Non-pigmented ciliary epithelial cell (primary cell): ENCODE measurements at places on chromosomes 3 and 15.

- DNase-seq = no peak
Measured at GRCh38 chr15:83574345-83574744, 79.6 kb upstream of the ADAMTSL3 start.

GRCh38 chr15:31953478-31953877, 76.8 kb upstream of the CHRNA7 start:
- DNase-seq = no peak

GRCh38 chr3:82085356-82085755, 323.9 kb upstream of the GBE1 start:
- no peak for DNase-seq

GRCh38 chr3:170598091-170598502, 12.2 kb upstream of the SLC7A14 start:
- no peak for DNase-seq

GRCh38 chr15:77981281-77982126, 96.0 kb downstream of the TBC1D2B start:
- no peak for DNase-seq

GRCh38 chr3:194749631-194750490, 64.2 kb downstream of the FAM43A start:
- no peak for DNase-seq

GRCh38 chr3:66048051-66048395, 9.3 kb upstream of the MAGI1 start:
- no peak for DNase-seq

DNA sequence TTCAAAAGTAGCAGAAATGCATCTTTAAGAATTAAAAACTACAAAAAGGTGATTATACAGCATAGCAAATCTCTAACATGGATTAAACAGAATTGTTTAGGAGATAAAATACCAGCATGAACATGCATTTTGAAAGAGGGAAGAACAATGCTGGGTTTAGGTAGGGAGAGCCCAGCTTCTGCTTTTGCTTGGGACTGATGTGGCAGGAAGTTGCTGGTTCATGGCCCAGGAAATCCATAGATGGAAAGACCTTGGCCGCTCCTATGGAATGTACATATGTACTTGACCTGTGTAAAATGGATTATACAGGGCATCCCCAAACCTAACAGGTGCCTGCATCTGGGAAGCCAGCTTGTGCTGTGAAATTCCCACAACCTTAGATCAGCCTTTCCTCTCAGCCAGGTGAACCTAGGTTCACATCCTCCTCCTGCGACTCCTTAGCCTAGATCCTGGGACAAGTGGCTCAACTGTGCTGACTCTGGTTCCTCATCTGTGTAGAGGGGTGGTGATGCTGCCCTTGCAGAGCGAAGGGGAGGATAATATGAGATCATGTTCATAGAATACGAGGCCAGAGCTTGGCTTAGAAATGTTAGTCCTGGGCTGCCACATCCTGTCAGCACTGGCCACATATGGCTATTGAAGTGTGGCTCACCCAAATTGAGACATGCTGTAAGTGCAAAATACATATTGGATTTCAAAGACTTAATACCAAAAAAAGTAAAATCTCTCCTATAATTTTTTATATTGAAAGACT, 47.0 kb upstream of the PLXNA1 start:
- no peak for DNase-seq

DNA sequence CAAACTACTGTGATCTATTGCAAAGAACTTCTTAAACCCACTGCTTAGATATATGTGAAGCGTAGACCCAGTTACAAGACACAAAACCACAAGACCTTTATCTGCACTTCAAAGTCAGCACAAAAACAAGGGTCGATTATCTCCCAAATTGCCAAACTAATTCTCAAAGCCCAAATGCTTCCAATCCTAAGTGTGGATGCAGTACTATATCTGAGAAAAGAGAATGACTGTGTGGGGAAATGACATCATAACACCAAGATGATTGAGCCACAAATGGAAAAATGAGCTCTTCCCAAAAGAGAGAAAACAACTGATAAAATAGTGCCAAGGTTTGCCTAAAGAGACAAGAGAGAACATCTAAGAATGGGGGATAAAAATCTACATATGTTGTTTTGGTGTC, 86.2 kb downstream of the MEIS2 start:
- DNase-seq = no peak

DNA sequence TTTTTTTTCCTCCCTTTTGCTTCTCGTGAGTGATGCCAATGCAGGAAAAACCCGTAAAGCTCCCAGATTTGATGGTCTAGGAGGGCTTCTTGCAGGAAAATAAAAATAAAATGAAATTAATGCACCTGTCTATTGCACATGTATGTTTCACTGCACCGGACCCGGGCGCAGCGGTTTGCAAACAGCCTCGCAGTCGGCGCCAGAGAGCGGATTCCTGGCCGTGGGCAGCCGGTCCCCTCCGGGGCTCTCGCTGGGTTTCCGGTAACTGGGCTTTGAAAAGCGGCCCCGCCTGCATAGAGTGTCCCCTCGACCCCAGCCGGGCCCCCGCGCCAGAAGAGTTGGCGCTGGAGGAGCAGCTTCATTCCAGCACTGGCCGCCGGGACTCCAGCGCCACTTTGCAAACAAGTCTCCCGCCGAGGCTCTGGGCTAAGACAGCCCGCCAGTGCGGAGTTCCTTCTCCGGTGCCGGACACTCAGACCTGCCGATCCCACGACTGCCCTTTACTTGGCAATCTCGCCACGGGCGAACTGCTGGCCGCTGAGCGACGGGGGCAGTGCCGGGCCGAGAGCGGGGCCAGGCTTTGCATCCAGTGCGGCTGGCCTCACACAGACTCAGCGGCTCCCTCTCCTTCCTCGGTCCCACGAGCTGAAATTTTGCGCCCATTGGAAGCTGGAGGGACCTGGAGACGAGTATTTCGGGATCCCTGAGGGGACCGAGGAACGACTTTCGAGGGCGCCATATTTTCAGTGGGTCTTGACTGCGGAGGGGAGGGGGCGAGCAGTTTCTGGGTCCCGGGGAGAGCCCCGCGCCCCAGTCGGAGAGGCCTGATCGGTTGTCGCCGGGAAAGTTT, 225.9 kb upstream of the C2CD4B start:
- DNase-seq = no peak

GRCh38 chr3:138785951-138786350, 48.8 kb downstream of the PIK3CB start:
- DNase-seq = no peak

DNA sequence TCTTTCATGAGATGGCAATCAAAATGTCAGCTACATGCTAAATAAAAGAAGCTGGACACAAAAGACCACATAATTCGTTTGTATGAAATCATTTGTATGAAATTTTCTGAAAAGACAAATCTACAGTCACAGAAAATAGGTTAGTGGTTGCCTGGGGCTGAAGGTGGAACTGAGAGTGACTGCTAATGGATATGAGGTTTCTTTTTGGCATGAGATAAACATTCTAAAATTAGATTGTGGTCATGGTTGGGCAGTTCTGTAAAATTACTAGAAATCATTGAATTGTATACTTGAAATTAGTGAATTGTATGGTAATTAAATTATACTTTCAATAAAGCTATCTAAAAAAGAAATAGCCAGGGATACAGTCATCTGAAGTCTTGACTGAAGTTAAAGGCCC, 2.7 kb upstream of the DMXL2 start:
- DNase-seq = no peak

- DNase-seq = no peak
Measured at GRCh38 chr15:73286311-73286710, 82.4 kb downstream of the HCN4 start.

GRCh38 chr3:49609815-49610214, 55.5 kb downstream of the BSN start:
- no peak for DNase-seq

DNA sequence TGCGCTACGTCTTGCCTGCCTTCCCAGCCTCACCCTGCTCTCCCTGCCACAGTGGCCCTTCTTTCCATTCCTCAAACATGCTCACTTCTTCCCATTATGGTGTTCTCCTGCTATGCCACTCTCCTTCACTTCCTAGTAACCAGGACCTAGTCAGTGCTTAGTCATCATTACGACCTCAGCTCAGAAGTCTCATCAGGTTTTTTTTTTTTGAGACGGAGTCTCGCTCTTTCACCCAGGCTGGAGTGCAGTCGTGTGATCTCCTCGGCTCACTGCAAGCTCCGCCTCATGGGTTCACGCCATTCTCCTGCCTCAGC, 149.5 kb downstream of the GREM1 start:
- DNase-seq = peak; percentile 82

- DNase-seq = no peak
Measured at GRCh38 chr3:10599444-10599843, 94.1 kb upstream of the ATP2B2 start.

GRCh38 chr3:21754839-21755238, 3.8 kb upstream of the ZNF385D start:
- no peak for DNase-seq

DNA sequence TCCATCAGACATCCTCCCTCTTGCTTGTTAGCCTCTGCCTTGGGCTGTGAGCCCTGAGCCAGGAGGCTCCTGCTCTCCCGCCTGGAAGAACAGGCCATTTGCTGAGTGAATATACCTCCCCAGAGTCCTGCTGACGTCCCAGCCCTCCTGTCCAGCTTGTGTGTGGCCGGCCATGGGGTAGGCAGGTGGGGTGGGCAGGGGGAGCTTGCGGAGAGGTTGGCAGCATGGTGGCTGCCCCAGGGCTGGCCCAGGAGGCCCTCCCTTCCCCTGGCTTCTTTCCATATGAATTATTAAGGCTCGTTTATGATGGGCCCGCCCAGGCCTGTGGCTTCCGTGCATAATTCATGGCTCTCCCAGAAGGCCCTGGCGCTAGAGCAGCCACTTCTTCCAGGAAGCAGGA, 18.7 kb downstream of the CACNA2D2 start:
- no peak for DNase-seq

DNA sequence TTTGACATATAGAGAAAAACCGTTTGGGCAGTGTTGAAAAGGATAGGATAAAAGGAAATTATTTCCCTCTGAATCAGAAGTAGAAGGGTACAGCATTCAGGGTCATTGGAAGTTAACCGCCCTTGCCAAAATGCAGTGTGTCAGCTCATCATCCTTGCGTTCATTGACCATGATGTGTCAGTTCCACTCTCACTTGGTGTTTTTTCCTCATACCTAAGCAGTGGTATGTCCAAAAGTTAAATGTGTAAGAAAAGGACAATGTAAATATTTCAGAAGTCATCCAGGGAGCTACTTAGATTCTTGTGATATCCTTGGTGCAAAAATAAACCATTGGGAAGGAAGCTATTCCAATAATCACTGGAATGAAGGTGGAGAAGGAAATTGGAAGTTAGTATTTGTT, 50.7 kb downstream of the MAP6D1 start:
- peak; percentile 82 for DNase-seq

- DNase-seq = no peak
Measured at GRCh38 chr3:53552730-53553129, 58.3 kb downstream of the CACNA1D start.

DNA sequence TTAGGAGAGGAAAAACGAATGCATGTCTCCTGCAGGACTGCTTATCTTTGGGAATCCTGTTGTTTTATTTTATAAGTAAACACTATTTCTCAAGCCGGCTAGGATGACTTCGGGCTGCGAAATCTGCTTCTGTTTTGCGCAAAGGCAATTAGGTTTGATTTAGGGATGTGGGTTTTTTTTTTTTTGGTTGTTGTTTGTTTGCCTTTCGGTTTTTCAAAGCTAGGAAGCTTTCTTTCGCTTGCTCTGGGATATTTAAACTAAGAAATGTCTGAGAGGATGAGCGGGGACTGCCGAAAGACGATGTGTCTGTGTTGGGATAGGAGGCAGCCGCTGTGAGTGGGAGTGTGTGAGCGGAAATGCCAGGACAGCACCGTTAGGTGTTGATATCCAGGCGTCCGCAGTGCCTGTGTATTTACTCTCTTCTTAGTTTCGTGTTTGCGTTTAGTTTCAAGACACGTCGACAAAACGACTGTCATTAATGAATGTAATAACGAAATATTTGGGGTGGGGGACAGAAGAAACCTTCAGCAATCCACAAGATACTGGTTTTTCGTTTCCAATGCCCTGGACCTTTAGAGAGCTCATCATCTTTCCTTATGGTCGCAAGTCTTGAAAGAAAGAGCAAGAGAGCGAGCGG, 604 bp downstream of the ISL2 start:
- DNase-seq = no peak

- DNase-seq = no peak
Measured at GRCh38 chr3:140268610-140269009, 333.6 kb downstream of the CLSTN2 start.

DNA sequence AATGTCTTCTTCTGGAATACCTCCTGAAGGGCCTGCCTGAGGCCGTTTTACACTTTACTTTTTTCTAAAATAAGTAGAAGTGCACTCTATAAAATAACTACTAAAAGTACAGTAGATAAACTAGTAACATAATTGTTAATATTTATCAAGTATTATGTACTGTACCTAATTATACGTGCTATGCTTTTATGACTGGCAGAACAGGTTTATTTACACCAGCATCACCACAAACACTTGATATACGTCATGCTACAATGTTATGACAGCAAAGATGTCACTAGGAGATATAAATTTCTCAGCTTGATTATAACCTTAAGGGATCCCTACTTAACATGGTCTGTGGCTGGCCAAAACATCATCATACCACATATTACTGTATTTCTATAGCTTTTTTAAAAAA, 29.4 kb downstream of the DLG1 start:
- no peak for DNase-seq

DNA sequence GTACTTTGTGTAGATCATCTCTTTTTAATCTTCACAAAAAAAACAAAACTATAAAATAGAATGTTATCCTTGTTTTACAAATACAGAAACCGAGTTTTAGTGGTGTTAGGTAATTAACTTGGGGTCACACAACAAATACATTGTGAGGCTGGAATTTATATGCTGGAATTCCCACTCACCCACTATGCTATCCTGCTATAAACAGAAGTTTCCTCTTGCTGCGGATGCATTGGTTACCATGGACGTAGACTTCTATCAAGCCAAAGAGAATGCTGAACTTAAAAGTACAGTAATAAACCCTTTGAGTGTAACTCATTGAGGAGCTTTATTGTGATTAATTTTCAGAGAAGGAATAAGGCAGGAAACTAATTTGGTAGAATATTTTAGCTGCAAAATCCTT, 9.2 kb downstream of the SNAP23 start:
- no peak for DNase-seq

DNA sequence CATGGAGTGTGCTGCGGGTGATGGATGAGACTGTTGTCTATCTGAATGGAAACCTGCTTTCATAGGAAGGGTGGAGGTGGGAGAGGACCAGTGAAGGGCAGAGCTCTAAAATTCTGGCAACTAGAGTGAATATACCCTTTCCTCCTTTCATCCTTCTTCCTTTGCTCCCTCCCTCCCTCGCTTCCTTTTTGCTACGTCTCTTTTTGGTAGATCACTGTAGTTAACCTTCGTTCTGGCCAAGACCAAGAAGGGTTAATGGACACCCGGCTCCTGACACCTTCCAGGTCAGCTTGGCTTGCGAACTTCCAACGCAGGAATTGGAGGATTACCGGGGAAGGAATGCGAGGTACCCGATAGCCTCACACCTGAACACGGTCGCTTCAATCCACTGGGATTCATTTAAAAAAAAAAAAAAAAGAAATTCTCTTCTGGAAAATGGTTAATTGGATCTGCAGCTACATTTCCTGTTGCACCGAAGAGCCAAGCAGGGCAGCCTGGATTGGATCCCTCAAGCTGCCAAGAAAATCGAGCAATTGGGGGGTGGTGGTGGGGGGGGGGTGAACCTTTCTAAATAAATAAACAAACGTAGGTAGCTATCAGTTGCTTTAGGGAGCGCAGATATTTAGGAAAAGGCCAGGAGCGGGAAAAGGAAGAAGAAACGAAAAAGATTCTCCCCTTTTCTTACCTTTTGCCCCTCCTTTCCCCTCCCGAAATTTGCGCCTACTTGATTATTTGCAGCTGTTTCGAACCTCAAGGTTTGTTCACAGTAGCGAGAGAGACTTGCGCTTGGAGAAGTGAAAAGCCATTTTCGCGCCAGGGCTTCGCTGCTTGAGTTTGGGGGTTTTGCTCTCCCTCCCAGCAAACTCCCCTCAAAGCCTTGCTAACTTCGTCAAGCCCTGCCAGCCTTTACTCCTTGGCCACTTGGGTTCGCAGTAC, 9.5 kb upstream of the NR2F2 start:
- no peak for DNase-seq
